Upper lobe of right lung (tissue), 1 donor: ENCODE measurements at places on chromosomes 1 and 21. TPM values are rescaled to one million over a fixed set of nuclear protein-coding genes. Genes with fewer than 3 reads are reported as not detected.

EXOSC10 gene
- 50.9 TPM for total RNA-seq

TENT5C gene
- 13.7 TPM for total RNA-seq

TBX15 gene
- total RNA-seq, result 0.64 TPM

ZNF593OS gene
- total RNA-seq, result not detected

SF3B4 gene
- 44.5 TPM for total RNA-seq

KRTAP10-8 gene
- not detected for total RNA-seq

TSSK3 gene
- 2.5 TPM for total RNA-seq

BACE2 gene
- total RNA-seq, result 20.9 TPM
